ENCODE measurements at places on chromosomes 1 and 21. TPM values are rescaled to one million over a fixed set of nuclear protein-coding genes. Genes with fewer than 3 reads are reported as not detected.

CFAP107 gene
- not detected for total RNA-seq

EDEM3 gene
- total RNA-seq: 11.7 TPM

OR2M7 gene
- total RNA-seq: not detected

UMODL1 gene
- total RNA-seq: not detected

BNIPL gene
- not detected for total RNA-seq

RGSL1 gene
- total RNA-seq: not detected

OMA1 gene
- 6.8 TPM for total RNA-seq

VPS72 gene
- total RNA-seq: 54.4 TPM

KLF17 gene
- not detected for total RNA-seq

SESN2 gene
- total RNA-seq: 43.0 TPM

NR1I3 gene
- not detected for total RNA-seq

E2F2 gene
- 0.51 TPM for total RNA-seq

SH3BGR gene
- total RNA-seq: 2.7 TPM

MYOG gene
- not detected for total RNA-seq

ITLN2 gene
- total RNA-seq: not detected

ARTN gene
- not detected for total RNA-seq

PPM1J gene
- 2.3 TPM for total RNA-seq

FCRL1 gene
- not detected for total RNA-seq

TLCD4 gene
- 2.0 TPM for total RNA-seq

OR2T2 gene
- total RNA-seq: not detected

ADORA3 gene
- total RNA-seq: not detected

KRTAP13-2 gene
- total RNA-seq: not detected

CNKSR1 gene
- total RNA-seq: 1.5 TPM

MATN1 gene
- not detected for total RNA-seq

LCE2B gene
- total RNA-seq: not detected

SPRR2B gene
- total RNA-seq: not detected

RNASEL gene
- 4.1 TPM for total RNA-seq

TMIGD3 gene
- not detected for total RNA-seq

RER1 gene
- 56.7 TPM for total RNA-seq

VHLL gene
- not detected for total RNA-seq

CD84 gene
- total RNA-seq: not detected

KLHDC7A gene
- 0.16 TPM for total RNA-seq

ACP6 gene
- total RNA-seq: 7.8 TPM

KRTAP19-6 gene
- total RNA-seq: not detected

REN gene
- 0.13 TPM for total RNA-seq

ATG4C gene
- total RNA-seq: 3.2 TPM

RGS8 gene
- total RNA-seq: not detected

SLC2A5 gene
- 0.51 TPM for total RNA-seq
